ENCODE measurements at places on chromosomes 6 and 20.
A peak's percentile ranks its signal among the peaks of the same experiment; 100 is the strongest.

GRCh38 chr6:46042355-46042999 lies 26.8 kb upstream of the CLIC5 start:
- no peak for DNase-seq

DNA sequence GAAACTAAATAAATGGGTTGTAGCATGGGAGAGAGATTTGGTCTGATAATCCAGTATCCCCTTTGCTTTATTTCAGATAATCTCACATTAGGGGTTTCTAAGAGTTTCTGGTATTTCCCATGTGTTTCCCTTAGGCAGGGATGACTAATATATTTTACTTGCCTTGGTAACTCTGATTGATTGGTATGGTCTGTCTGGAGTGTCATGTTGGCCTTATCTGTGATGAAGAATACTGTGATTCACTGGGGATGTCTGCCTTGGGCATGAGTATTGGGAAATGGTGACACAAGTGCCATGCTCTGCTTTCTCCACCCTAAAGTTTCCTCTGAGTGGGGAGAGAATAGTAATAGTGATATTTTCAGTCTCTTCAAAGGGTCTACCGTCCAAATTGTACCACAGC lies 10.1 kb downstream of the SLC22A2 start:
- no peak for DNase-seq

DNA sequence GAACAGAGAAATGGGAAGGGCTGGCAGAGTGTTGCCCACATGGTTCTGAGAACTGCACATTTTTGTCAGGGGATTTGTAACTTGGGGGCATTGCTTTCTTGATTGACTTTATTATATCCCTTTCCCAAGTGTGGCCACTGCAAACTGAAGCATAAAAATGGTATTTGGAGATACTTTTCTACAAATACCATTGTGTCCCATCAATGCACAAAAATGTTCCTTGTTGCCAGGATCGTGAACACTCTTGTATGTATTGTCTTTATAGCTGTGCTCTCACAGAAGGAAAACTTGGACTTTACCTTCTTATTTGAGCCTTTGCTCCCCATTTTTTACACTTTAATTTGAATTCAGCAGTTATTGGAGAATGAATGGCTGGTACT lies 57.1 kb upstream of the C20orf144 start:
- DNase-seq: no peak

- no peak for DNase-seq
Measured at GRCh38 chr6:128271011-128271410, 249.4 kb downstream of the PTPRK start.

- no peak for DNase-seq
Measured at GRCh38 chr6:28980137-28980851, 24.8 kb downstream of the ZNF311 start.

- no peak for DNase-seq
Measured at GRCh38 chr6:149464411-149464810, 20.4 kb downstream of the ZC3H12D start.

DNA sequence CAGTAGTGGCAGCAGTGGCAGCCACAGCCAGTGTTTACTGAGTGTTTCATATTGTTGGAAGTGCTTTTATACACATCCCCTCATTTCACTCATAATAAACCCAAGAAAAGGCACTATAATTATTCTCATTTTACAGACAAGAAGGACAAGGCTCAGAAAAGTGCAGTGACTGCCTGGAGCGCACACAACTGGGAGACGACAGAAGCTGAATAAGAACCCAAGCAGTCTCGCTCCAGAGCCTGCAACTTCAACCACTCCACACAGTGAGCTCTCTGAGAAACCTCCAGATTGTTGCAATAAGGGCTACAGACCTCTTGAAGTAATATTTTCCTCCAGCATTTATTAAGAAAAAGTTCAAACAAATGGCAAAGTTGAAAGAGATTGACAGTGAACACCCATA lies 76.9 kb downstream of the PLCG1 start:
- DNase-seq: no peak

DNA sequence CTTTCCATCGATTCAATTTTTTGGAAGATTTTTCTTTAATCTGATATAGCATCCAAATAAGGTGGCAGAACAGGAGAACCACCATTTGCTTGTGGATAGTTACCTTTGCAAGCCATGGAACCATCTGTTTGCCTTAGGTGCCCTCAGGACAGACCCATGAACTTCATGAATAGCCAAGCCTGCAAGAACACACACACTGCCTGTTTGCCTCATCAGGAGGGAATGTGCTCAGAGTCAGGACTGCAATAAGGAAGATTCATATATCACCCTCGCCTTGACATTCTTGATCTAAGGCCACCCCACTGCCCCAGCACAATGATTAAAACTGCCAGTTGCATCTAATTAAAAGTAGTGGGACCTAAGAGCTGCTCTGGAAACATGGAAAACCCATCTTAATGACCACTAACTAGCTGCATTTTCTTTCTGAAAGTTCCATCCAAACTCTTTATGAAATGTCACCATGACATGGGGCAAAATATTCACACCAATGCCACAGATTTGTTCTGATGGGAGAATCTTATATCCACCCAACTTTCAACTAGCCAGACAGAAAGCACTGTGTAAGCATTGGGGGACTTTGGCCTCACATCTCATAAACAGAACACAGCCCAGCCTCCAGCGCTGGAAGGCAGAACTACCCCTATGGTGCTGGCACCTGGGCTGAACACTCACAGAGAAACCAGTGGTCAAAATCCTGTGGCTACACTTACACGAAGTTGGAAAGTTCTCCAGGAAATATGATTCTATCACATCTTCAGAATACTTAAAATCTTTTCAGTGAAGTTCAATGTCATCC lies 48.3 kb downstream of the TBXT start:
- no peak for DNase-seq

GRCh38 chr20:32112841-32113240 lies 3.3 kb downstream of the TM9SF4 start:
- DNase-seq: no peak

DNA sequence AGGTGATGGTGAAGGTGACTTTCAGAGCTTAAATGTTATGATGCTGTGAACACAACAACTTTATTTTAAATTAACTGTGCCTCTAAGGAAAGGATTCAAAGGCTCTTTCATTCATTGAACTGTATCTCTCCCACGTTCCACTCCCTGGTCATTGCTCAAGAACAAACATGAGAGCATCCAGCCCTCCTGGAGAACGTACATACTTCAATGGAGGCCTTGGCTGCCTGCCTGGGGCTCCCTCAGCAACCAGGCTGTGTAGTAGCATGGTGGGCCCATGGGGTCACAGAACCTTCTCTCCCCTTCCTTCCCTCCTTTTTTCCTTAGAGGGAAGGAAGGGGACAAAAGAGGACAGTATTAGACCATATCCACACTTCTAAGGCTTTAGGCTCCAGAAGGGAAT lies 234.3 kb downstream of the CDC5L start:
- DNase-seq: no peak

GRCh38 chr6:129795261-129795660 lies 65.9 kb downstream of the TMEM244 start:
- DNase-seq: no peak

- DNase-seq: no peak
Measured at GRCh38 chr6:110067837-110068591, 89.9 kb downstream of the GPR6 start.

DNA sequence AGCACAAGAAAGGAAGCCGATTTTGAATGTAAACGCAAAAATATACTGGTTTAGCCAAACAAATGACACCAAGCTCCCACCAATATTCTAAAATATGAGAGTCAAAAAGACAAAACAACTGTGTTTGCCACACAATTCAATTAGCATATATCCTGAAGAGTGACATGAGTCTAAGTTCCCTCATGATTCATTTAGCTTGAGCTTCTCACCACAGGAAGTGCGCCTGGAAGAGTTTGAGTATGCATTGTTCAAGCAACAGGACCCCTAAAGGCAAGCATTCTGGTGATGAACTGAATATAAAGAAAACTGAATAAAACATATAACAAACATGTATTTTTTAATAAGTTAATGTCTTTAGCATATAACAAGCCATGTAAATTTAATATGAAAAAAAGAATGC lies 115.2 kb upstream of the RUNX2 start:
- no peak for DNase-seq

GRCh38 chr6:26380256-26380655 lies 2.7 kb upstream of the BTN2A2 start:
- no peak for DNase-seq

- DNase-seq: no peak
Measured at GRCh38 chr20:63255931-63256704, 1.9 kb upstream of the NKAIN4 start.

DNA sequence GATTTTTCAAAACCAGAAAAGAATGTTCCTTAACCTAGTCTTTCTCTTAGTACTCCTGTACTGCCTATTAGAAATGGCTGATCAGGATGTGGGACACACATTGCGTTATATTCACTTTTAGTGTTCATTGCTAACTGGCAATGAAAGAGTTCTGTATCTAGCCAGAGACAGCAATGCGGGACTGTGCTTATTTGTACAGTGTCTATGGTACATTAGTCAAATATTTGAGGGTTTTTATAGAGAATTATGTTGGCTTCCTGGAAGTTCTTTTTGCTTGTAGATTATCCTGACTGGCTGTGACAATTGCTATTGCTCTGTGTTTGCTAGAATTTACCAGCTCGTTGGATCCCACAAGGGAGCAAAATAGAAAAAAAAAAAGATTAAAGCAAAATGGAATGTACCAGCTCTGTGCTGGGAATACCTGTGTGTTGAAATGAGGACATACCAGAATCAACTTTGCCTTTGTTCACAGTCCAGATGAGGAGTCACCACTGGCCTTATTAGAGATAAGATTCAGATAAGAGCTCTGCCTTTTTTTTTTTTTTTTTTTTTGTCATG lies 22.4 kb upstream of the IFNGR1 start:
- no peak for DNase-seq

- DNase-seq: no peak
Measured at GRCh38 chr6:76264468-76264867, 192.0 kb upstream of the IMPG1 start.

- no peak for DNase-seq
Measured at GRCh38 chr6:108686896-108687295, 126.2 kb downstream of the FOXO3 start.

- DNase-seq: no peak
Measured at GRCh38 chr6:72861935-72862432, 240.1 kb downstream of the KCNQ5 start.

DNA sequence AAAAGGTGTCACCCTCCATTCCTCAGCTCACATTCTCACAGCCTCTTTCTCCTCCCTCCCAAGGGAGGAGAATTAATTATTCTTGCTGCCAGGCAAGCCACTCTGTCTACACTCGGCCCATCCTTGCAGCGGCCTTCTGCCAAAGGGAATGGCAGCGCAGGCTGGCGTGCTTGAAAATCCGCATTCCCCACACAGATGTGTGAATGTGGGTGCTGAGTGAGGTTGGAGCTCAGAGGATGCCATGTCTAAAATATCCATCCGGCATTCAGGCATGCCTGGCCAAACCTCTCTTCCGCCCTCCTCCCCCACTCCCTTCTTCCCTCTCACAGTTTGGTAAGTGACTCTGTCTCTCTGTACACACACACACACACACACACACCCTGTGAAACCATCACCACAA lies 27.7 kb downstream of the PNPLA1 start:
- DNase-seq: no peak

GRCh38 chr20:36471885-36472636 lies 69.3 kb upstream of the MYL9 start:
- DNase-seq: no peak

- no peak for DNase-seq
Measured at GRCh38 chr6:5746053-5746758, 260.5 kb downstream of the NRN1 start.

DNA sequence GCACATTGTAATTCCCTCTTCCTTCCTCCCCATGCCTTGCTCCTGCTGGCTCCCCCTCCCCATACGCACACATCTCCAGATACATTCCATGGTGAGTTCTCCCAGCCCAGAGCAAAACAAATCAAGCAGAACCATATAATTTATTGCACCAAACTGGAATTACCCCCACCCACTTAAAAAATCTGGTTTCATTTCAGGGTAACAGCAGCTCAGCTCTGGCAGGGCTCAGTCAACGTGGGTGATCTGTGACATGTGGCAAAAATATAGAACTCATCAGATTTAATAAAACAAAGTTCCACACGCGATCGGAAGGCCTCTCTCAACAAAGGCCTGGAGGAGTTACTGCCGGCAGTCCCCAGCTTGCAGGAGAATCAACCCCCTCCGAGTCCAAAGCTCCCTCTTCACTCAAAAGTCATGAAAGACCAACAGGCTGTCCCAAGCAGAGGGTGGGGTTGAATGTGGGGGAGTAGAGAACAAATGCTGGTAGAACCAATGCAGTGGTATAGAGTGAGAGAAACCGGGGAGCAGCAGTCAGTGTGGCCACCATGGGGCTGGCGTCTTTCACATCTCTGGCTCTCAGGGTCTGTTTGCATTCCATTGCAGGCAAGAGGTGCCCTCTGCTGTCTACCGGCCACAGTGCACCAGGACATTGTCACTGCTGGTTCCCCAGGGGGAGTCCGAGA lies 323.3 kb upstream of the NT5E start:
- peak; percentile 51 for DNase-seq

DNA sequence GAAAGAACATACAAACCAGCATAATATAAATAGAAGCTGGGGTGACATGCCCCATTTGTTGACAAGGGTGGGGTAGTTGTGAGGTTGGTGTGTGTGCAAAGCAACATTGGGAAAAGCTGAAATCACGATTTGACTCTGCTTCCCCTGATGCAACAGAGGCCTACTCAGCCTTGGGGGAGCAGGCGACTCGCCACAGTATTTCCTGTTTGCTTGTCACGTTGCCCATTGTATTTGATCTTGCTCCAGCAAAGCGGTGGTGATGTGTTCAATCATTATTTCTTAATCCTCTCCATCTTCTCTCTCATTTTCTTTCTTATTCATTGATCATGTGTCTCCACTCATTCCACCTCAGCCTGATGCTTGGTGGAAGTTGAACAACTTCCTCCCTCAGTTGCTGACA lies 165.8 kb upstream of the CITED2 start:
- DNase-seq: no peak

DNA sequence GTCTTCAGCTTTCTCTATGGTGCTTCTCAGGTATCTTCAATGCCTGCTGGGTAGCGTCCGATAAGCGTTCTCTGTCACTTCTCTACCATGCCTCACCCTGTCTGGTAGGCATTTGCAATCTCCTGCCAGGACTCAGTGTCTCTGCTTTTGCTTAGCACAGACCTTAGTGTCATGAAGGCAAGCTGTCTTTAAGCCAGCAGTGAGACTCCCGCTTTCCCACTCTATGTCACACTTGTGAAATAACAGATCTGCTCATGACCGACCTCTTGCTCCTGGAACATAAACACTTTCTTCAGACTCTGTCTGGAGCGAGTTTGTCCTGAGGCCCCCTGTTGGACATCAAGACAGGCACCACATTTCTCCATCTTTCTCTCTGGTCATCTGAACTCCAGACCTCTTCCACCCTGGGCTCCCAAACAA lies 17.0 kb downstream of the ADGRB3 start:
- no peak for DNase-seq

Data from amygdala (tissue), 56 donors.